ENCODE measurements at places on chromosomes 1 and 21. TPM values are rescaled to one million over a fixed set of nuclear protein-coding genes. Genes with fewer than 3 reads are reported as not detected.

DNA sequence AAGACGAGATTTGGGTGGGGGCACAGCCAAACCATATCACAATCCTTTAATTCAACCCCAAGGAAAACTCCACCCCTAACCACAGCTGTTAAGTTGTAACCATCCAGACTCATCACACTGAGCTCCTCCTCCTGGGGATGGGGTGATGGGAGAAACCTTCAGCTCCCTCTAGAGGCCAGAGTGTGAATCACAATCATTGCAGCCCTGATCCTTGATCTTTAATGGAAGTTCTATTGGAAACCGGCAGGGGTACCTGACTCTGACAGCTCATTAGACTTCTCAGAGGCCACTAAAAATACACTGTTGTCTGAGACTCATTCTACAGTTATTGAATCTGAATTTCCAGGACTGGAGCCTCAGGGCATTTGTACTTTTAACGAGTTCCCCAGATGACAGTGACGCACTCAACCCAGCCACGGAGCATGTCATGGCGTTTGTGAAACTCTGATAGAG, 127.2 kb downstream of the IGSF21 start:
- no peak overlapping the region for H3K27ac ChIP-seq
- H3K4me3 ChIP-seq: no peak overlapping the region
- H3K4me1 ChIP-seq: no peaks in the 10 kb centered on the region
- DNase-seq: peak; percentile 19
- H3K36me3 ChIP-seq: no peaks in the 10 kb centered on the region

LRRC8C gene
- 52.5 TPM for total RNA-seq

PCP4 gene
- total RNA-seq: not detected

ZNF695 gene
- 0.63 TPM for total RNA-seq

- H3K36me3 ChIP-seq: peaks cover 18% of the 10 kb centered on the region
- no peak overlapping the region for H3K27ac ChIP-seq
- DNase-seq: no peak
- peaks cover 63% of the 10 kb centered on the region for H3K4me1 ChIP-seq
- no peak overlapping the region for H3K4me3 ChIP-seq
Observed at GRCh38 chr1:66326867-66327266, 207.1 kb upstream of the SGIP1 start.

- H3K4me1 ChIP-seq: no peaks in the 10 kb centered on the region
- DNase-seq: no peak
- H3K36me3 ChIP-seq: no peaks in the 10 kb centered on the region
- no peaks in the 10 kb centered on the region for H3K27me3 ChIP-seq
Observed at GRCh38 chr1:181352695-181353094, 130.6 kb upstream of the CACNA1E start.

DNAJC6 gene
- 4.0 TPM for total RNA-seq

IL20 gene
- total RNA-seq: not detected

DNA sequence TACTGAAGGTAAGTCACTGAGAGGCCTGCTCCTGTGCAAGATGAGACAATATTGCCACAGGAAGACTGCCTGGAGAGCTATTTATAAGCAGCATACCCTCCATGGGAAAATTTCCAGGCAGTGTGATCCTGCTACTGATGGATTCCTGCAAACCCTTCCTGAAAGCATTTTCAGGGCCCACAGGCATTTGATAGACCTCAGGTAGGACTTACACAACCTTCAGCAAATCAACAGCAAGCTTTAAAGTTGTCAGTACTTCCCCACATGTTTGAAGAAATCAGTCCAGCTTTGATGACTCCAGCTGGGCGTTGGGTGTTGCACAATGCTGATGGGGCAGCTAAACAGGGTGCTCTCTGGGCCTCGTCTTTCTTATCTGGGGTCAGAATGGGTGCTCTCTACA, 108.8 kb downstream of the PLXNA2 start:
- H3K27me3 ChIP-seq: peaks cover 9% of the 10 kb centered on the region
- H3K4me3 ChIP-seq: no peak overlapping the region
- peaks cover 4% of the 10 kb centered on the region for H3K4me1 ChIP-seq

DNA sequence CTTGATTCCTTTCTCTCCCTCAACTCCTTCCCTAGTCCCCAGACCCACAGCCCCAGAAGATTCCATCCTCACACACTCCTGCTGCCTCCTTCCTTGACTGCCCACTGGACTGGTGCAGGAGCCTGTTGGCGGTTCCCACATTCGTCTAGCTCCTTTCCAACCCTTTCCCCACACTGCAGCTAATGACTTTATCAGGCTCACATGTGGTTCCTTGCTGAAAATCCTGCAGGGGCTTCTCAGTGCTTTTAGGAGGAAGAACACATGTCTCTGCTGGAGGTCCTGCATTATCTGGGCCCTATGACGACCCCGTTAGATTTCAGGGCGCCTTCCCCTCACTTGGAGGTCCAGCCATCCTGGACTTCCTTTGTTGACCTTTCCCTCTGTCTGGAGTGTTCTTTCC, 50.2 kb downstream of the EDN2 start:
- DNase-seq: no peak
- no peak overlapping the region for H3K4me3 ChIP-seq
- no peaks in the 10 kb centered on the region for H3K36me3 ChIP-seq
- no peak overlapping the region for H3K27ac ChIP-seq

DNA sequence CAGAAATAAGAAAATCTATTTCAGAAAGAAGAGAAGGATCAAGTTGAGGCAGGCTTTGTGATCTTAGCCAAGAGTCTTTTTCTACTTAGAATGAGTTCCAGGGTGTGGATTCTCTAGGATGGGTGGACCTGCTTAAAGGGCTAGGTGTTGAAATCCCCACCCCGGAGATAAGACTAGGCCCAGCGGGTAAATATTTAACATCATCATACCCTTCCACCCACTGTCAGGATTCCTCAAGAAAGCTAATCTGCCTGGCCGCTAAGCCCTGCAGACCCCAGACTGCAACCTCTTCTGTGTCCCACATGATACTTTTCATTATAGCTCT, 5.8 kb downstream of the IGSF9 start:
- peaks cover 42% of the 10 kb centered on the region for H3K27me3 ChIP-seq
- H3K36me3 ChIP-seq: no peaks in the 10 kb centered on the region
- no peak for DNase-seq
- no peak overlapping the region for H3K4me3 ChIP-seq
- H3K4me1 ChIP-seq: peaks cover 28% of the 10 kb centered on the region

DNA sequence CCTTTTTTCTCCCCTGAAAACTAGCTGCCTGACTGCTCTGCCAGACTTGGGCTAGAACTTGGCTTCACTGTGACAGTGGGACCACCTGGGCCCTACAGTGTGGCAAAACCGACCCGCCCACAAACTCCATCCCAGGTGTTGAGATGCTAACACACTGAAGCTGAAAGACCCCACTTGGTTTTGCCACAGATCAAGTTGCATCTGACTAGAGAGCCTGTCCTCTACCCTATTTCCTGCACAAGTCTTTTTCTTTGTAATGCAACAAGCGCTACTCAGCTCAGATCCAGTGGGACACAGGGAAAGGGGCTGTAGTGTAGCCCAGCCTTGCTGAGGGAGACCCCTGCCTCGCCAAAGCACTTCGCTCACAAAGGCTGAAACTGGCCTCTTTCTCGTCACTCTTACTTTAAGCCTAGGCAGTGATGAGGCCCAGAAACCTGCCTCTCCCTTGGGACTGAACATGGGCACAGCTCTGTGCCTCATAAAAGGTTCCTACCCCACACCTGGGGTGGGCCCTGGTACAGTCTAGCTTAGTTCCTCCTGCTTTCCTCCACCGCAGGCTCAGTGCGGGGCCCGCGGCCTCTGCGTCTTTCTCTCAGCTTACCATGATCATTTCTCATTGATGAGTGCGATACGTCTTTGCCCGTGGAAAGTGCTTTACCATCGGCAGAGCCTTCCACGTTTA, 9.7 kb downstream of the ALPL start:
- no peak for DNase-seq
- no peaks in the 10 kb centered on the region for H3K36me3 ChIP-seq
- no peaks in the 10 kb centered on the region for H3K4me1 ChIP-seq
- H3K27me3 ChIP-seq: peaks cover 3% of the 10 kb centered on the region
- H3K4me3 ChIP-seq: no peak overlapping the region

VSIG8 gene
- total RNA-seq: not detected

- no peaks in the 10 kb centered on the region for H3K36me3 ChIP-seq
- no peak for DNase-seq
Observed at GRCh38 chr1:237911911-237912310, 21.2 kb upstream of the ZP4 start.

NTMT2 gene
- total RNA-seq: not detected
